ENCODE measurements at places on chromosomes 4 and X.

- DNase-seq, result peak; percentile 89
Observed at GRCh38 chr4:47531241-47531953, 46.3 kb downstream of the ATP10D start.

DNA sequence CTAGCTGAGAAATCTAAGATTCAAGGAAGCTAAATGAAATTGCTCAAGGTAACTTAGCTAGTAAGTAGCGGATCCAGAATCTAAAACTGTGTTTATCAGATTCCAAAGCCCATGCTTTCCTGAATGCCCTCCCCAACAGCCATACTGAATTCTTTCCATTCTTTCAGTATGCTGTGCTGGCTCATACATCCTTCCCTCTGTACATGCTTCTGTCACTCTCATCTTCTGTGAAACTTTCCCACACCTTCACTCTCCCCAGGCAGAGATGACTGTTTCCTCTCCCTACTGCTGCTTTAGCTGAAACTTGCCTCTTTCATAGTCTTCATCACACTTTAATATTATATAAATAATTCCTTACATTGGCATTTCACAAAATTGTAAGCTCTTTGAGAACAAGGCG, 39.3 kb upstream of the SMARCAD1 start:
- no peak for DNase-seq

DNA sequence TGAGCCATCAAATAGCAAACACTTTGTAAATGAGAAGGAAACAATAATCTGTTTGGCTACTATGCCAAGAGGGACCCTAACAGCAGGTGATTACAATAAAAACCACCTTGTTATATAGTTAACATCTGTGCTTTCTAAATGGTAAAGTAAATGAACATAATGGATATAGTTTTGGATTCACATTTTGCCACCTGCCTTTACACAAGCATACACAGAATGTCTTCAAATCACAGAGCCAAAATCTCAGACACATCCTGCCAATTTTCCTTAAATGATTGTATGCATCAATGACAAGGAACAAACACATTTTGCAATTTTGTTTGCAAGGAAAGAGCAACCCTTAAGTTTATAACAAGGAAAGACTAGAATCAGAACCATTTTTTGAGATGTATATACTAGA, 334.2 kb downstream of the FSTL5 start:
- no peak for DNase-seq

DNA sequence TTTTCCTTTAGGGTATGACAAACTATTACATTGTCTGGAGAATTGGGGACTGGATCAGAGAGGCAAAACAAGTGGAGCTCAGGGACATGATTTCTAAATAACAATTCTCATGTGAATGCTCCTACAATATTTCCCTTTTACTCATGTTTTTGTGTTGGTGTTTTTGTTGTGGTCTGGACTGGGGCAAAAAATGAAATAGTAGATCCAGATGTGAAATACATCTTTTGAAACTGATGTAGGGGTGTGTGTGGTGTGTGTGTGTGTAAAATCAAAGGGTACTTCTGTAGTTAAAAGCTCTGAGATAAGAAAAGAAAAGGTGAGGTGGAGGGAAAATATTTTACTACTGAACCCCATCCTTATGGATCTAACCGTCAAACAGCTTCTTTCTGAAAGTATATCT, 188.4 kb upstream of the RPL34 start:
- DNase-seq, result no peak

DNA sequence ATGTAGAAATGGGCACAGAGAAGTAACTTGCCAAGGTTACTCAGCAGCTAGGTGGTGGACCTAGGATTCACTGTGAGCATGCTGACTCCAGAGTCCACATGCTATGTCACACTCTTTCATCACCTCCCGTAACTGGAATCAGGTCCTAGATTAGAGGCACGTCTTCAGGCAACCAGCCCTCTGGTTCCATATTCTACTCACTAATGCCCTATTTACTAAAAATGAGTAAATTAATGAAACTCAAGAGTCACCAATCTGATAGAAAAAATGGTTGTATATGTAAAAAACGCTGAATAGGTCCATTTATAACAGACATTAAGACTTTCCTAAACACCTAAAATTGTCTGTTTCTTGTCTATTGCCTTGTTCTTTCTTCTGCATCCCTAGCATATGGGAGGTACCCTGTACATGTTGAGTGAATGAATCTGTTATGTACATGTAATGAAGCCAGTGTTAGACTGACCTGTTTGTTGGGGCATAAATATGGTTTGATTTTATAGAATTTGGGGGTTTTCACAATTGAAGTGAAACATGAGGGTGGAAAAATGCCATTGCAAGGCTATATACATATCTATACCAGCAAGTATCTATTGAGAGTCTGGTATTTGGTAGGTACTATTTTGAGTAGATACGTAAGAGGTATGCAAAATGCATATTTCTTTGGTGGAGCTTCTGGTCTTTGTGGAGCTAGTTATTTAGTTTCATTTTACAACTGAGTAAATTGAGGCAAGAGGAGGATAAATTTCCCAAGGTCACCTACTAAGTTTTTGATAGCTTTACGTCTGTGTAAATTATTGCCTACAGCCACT, 7.5 kb upstream of the RUFY3 start:
- peak; percentile 39 for DNase-seq

GRCh38 chr4:1658146-1658545, 26.0 kb downstream of the FAM53A start:
- no peak for DNase-seq

GRCh38 chr4:26217961-26218676, 102.7 kb upstream of the RBPJ start:
- DNase-seq, result peak; percentile 43

DNA sequence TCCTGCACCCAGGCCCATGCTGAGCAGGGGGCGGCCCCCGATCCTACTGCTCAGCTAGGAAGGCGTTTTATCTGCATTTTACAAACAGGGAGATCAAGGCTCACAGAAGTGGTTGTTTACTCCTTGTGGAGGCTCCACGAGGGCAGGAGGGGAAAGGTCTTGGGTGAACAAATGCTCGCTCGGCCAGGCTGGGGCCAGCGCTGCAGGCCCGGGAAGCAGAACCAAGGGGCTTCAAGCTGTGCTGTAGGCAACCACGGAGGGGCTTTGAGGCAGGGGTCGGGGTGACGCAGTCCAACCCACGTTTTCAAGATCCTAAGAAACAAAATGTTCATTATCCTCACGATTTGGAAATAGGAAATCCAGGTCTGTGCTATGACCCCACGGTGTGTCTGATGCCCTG, 125.8 kb downstream of the HMX1 start:
- no peak for DNase-seq

GRCh38 chr4:122663291-122663690, 42.4 kb upstream of the IL21 start:
- no peak for DNase-seq

DNA sequence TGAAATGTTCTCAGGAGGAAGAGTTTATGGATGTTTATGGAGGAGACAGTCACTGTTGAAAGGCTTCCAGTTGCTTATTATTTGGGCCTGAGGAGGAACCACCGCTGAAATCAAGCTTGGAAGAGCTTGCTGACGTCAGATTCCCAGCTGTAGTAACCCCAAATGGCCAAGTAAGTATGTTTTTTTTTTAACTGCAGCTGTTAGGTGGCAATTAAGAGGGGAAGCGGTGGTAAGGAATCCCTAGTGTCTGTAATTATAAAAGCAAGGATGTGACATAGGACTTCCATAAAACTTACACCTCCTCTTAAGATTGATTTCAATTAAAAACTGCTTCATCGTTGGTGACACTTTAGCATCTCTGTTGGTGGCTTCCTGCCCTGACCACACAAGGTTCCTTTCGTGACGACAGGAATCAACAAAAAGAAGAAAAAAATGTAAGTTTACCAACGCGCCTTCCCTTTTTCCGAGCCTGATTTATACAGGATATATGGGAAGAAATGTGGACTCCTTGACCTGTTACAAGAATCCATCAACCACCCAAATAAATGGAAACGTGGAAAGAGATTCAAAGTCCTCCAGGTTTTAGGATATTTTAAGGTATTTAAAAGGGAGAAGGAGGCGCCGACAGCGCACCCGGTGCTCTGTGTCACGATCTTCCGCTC, 884 bp downstream of the RELL1 start:
- peak; percentile 67 for DNase-seq

DNA sequence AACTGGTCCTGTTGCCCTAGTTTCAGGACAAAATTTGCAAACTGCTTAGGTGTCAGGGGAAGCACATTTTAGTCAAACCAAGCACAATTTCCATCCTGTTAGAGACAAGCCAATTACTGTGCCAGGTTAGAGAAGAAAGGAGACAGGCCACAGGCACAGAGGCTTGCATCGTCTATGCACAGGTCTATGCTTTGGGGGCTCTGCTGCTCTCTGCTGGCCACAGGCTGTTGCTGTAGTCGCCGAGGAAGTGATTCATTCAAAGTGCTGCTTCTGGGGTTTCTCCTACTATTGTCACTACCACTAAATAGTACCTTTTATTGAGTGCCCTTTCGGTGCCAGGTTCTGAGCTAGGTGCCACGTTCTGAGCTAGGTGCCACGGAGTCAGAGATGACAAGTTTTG, 45.5 kb downstream of the VGLL1 start:
- DNase-seq, result peak; percentile 56

DNA sequence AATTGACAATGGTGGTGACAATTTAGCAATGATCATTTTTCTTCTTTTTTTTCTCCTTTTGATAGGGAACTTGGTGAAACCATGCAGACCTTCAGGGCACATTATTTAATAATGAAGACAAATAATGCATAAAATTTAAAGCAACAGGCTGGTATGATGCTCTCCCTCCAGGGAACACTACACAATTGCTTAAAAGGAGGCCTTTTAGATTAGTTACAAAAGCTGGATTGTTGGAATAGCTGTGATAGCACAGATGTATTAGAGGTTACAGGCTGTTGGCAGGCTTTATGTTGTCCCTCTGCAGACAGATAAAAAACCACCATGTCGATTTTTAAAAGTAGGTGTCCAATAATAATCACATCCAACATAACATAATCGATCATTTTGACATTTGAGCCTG, 307.0 kb downstream of the ADGRL3 start:
- no peak for DNase-seq

- no peak for DNase-seq
Observed at GRCh38 chr4:95325665-95326064, 223.1 kb downstream of the UNC5C start.

DNA sequence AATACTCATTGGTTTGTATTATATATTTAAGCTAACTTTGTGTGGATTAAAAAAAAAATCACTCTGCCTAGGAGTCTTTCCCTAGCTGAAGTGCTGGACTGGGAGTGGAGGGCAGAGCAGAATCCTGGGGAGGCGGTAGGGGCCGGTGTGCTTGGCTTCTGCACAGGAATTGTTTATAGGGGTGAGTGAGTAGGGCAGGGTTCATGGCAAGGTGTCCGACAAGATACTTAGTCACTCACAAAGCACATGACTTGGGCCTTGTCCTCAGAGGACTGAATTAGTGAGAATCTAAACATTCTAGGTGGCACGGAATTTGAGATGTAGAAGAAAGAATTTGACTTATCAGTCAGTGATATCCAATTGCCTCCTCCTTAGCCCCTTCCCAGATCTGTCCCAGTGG, 32.2 kb downstream of the FNIP2 start:
- DNase-seq, result no peak

DNA sequence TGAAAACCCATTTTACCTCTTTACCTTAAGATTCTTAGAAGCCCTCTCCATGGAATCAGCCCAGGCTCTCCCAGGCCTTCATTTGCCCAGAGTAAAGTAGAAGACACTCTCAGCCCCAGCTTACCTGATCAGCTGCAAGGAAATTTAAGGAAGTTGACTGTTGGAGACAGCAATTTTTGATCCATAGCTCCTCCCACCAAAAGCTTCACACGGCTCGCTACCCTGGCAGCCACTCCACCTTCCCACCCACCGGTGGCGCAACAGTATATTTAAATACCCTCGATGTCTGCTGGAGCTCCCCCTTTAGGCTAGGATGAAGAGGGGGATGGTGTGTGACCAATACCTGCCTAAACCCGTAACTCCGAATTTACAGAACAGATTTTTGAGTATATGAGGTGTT, 75.4 kb downstream of the MBNL3 start:
- no peak for DNase-seq

- no peak for DNase-seq
Observed at GRCh38 chr4:176052744-176053143, 12.9 kb upstream of the WDR17 start.

DNA sequence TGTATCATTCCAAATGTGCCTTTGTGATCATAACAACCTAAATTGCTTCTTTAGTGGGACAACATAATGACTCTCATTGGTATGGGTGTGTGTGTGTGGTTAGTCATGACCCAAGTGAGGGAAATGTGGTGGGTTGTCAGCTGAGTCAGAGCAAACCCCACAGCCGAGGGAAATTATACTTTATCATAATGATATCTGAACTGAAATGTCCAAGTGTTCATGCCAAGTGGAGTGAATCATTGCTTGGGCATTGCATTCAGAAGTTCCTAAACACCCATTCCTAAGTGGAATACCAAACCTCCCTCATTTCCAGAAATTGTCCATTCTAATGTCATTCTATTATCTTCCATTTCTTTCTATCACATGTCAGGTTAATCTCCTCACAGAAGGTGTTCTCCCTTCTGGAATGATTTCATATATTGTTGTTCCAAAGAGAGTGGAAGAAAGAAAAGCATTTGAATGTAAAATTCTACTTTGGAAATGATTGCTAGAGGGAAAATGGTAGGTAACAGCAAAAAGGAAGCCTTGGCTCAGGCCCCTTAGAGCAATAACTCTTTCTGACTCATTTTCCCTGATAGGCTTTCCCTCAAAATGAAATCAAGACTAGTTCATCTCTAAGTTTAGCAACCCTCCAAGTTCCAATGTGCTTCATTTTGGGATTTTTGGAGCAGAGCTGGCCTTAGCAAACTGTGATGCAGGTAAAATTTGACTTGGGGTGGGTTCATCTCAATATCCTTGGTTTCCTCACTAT, 230.7 kb upstream of the KCNIP4 start:
- DNase-seq, result peak; percentile 98

GRCh38 chr4:36854554-36854953, 390.0 kb upstream of the NWD2 start:
- no peak for DNase-seq

- DNase-seq, result no peak
Observed at GRCh38 chr4:42855779-42856178, 36.7 kb upstream of the GRXCR1 start.

DNA sequence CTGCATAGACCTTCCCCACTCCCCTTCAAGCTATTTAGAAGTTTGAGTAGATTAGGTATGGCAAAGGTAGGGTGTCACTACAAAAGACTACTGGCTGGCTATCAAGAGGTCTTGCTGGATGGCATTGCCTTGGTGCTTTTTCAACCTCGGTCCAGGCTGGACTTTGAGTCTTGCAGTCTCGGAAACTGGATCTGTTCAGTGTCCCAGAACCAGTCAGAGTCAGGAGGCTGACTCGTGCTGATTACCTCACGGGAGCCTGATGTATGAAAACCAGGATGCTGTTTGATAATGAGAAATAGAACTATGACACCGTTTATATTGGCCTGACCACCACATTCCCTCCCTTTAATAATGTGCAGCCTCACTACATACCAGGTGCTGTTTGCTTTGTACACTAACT, 2.7 kb upstream of the PHKA1 start:
- peak; percentile 4 for DNase-seq

DNA sequence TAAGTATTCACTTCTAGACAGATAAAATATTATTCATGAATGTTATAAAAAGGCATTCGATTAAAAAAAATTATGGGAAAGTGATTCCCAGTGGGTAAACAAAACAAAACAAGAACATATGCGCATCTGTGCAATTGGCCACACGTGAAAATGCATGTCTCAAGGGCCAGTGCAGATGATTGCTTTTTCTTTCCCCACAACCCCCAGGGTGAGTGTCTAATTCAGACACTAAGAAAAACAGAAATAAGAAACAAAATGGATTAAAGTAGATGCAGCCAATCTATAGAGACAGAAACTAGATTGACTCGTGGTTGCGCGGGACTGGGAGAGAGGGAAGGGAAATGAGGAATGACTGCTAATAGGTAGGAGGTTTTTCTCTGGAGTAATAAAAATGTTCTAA, 49.5 kb downstream of the GPM6A start:
- no peak for DNase-seq

Measured in fibroblast of the aortic adventitia (primary cell).